ENCODE measurements at places on chromosomes 13 and 19.

GRCh38 chr19:8338835-8339234 is 4.2 kb downstream of the KANK3 start:
- no peak for DNase-seq

DNA sequence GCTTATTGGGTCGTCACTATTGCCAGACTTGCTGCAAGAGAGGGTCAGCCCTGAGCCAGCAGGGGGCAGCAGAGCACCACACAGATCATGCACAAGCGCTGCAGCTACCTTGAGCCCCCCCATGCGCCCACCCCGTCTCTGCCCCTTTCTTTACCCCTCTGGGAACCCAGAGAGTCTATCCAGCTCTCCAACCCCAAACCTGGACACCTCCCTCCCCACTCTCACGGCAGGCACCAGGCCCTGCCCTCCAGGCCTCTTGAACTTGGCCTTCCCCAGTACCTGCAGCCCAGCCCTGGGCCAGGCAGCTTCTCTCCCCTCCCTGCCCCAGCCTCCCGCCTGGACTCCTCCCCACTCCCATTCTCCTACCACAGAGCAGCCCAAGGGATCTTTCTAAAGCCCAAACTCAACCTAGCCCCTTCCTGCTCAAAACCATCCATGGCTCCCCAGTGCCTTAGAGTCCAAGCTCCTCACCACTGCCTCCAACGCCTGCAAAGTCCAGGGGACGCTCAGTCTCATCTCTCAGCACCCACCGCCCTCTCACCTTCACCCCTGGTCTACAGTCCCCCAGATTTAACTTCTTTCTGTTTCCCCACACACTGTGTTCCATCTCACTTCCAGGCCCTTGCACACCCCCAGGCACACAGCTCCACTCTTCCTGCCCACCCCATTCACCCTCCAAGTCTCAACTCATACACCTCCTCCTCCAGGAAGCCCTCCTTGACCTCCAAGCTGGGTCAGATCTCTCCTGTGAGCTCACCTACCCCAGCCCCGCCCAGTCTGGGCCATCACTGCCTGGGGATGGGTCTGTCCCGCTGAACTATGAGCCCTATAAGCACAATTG is 9.4 kb upstream of the CEACAM16 start:
- peak; percentile 84 for DNase-seq

DNA sequence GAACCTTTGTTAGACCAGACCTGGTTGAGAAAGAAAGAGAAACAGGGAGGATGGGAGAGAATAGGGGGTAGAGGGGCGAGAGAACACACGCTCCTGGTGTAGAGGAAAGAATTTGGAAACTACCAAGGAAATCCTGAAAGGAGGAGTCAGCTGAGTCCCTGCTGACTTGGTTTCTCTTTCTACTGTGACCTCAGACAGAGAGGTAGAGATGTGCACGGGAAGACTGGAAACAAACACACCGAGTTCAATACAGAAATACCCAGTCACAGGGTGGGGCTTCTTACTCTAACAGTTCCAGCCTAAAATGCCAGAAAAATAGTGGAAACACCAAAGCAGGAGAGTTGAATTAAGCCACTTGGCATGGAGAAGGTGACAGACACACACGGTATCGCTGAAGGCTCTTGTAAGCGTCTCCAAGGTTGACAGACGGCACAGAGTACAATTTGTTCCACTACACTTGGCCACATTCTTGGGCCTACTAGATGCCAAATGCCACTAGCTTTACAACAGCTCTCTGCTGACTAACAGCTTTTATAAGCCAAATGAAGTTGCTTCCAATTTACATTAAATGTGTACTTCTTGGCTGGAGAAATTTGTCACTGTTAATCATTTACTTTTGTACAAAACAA is 28.1 kb downstream of the LATS2 start:
- DNase-seq = no peak

DNA sequence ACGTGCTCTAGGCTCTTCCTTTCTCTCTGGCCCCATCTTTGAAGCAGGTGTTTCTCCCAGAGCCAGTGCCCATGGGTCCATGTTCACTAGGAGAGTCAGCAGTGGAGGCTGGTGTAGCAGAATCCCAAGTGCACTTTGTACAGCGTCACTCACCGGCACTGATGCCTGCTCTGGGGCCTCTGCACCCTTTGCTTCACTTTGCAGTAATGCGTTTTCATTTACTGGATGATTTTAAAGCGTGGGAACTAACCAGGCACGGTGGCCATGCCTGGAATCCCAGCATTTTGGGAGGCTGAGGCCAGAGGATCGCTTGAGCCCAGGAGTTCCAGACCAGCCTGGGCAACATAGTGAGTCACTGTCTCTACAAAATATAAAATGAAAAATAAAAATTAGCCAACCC is 30.7 kb downstream of the SLC25A42 start:
- DNase-seq = no peak

GRCh38 chr19:4038057-4038456 is 28.6 kb downstream of the ZBTB7A start:
- DNase-seq = no peak

DNA sequence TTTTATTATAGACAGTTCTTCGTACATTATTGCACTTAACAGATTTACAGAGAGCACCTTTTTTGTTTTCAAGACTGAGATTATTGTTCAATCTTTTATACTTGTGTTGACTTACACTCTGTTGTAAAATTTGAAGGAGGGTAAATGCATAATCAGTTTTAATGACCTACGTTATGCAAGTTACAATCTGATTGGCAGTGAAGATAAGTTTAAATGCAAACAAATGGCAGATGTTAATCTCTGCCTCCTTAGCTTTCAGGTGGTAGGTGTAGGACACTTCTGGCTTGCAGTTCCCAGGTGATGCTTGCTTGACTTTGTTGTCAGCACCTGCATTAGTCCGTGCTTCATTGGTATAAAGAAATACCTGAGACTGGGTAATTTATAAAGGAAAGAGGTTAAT is 424.9 kb downstream of the FGF9 start:
- no peak for DNase-seq

GRCh38 chr13:90943946-90944345 is 403.5 kb upstream of the MIR17HG start:
- no peak for DNase-seq

DNA sequence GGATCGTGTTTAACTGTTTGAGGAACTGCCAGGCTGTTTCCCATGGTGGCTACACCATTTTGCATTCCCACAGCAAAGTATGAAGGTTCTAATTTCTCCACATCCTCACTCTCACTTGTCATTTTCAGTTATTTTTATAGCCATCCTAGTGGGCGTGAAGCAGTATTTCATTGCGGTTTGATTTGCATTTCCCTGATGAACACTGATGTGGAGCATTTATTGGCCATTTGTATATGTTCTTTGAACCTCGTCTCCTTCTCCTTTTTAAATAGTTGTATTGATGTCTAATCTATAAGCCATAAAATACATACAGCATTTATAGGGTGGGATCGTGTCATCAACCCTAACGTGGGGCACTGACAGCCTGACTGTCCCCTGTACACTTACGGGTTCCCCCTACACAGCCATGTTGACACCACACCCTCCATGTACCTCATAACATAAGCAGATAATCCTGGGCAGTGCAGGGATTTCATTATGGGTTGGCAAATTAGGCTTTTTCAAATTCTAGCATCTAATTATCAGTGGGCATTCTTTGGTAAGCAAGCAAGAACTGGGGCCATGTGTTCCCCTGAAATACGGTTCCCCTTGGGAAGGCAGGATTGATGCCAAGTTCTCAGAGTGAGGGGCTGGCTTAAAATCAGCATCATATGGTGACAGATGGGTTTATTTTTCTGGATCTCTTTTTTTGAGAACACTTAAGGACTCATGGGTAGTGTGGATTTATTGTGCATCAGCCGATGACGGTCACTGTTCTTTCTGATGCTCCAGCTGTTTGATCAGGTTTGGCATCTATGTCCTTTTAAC is 11.6 kb upstream of the ZBTB45 start:
- no peak for DNase-seq

DNA sequence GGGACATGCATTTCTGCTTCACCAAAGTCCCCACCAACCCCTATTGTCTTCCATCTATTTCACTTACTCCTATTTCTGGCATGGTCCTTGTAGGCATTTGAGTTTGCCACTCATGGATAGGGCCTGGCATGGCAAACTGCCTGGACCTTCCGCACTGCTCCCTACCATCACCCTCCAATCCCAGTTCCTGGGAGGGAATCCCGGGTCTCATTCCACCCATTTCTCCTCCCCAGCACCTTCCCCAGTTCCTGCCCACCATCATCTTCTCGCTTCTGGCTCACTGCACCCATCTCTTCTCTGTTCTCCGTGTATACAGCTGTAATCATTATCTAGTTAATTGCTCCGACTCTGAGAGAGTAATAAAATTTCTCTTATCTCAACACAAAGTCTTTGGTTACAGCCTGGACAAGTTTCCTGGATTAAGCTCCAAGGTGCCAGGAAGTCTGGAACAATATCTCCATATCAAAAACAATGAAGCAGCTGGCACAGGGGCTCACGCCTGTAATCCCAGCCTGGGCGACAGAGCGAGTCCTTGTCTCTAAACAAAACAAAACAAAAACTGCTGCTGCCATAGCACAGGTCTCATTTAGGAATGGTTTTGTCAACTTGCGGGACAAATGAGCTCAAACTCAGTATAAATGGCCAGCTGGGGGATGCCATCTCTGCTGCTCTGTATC is 17.0 kb upstream of the COX7A1 start:
- no peak for DNase-seq

DNA sequence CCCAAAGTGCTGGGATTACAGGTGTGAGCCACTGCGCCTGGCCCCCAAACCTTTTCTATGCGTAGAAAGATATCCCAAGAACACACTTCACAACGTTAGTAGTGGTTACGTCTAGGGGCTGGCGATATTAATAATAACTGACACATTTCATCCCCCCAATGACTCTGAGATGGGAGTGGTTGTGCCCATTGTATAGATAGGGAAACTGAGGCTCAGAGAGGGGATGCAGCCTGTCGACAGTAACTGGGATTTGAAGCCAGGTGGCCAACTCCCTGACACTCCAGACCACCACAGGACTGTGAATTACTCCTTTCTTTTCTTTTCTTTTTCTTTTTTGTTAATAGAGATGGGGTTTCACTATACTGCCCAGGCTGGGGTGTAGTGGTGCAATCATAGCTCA is 25.3 kb upstream of the PTPRS start:
- DNase-seq = no peak

GRCh38 chr13:46565808-46566750 is 13.1 kb downstream of the LRCH1 start:
- DNase-seq = no peak

- DNase-seq = peak; percentile 6
These were observed 16.3 kb downstream of the ZIC5 start for GRCh38 chr13:99955107-99955746.

DNA sequence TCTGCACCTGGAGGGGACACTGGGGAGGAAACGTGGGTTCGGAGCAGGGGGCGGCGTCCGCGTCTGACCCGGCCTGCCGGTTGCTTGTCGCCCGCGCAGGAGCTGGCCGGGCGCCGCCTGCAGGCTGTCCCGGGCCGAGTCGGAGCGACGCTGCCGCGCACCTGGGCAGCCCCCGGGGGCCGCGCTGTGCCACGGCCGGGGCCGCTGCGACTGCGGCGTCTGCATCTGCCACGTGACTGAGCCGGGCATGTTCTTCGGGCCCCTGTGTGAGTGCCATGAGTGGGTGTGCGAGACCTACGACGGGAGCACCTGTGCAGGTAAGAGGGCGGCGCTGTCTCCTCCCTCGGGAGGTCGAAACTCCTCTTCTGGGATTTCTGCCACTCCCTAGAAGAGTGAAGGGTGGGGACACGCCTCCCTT is 1.3 kb downstream of the ITGBL1 start:
- no peak for DNase-seq

DNA sequence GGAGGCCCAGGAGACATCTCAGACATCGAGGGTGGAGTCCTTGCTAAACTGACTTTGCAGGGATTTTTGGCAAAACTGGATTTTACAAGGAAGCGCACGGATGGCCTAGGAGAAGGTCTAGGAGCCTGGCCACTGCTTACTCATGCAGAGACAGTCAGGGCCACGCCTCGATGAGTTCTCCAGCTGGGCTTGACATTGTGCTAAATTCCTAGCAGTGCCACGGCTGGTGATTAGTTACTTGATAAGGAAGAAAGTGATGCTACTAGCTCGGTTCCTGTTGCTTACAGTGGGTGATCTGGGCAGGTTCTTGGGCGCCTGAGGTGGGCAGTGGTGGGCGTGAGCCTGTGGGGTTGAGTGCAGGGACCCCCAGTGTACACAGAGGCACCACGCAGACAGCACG is 143.4 kb downstream of the SOX1 start:
- DNase-seq = no peak

- no peak for DNase-seq
These were observed 112.6 kb downstream of the KCNRG start for GRCh38 chr13:50127726-50128291.

Measured in activated naive CD4-positive, alpha-beta T cell treated with anti-CD3 and anti-CD28 coated beads, Interleukin-2, amount 50 U/mL, for 72 hours (primary cell).